Right atrium auricular region (tissue), 2 donors: ENCODE measurements at places on chromosomes 6 and 20. TPM values are rescaled to one million over a fixed set of nuclear protein-coding genes. Genes with fewer than 3 reads are reported as not detected.

- DNase-seq = no peak
- no peak overlapping the region for H3K4me3 ChIP-seq
- no peaks in the 10 kb centered on the region for H3K27me3 ChIP-seq
- H3K27ac ChIP-seq = no peak overlapping the region
Observed at GRCh38 chr20:21113697-21114096, 7.5 kb upstream of the LINC00237 start.

DNA sequence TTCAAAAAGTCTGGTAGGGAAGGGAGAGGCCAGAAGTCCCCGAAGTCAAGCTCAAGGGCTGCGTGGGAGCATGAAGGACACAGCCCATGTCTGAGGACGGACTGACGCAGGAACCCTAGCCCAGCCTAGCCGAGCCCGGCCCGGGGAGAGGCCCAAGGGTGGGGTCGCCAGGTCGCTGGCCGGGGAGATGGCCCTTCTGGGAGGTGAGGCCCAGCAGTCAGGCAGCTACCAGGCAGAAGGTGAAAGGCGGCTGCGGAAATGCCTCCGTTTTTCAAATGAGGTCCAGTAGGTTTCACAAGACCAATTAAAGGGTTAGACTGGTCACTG lies 44.6 kb downstream of the WDR27 start:
- H3K4me1 ChIP-seq = no peaks in the 10 kb centered on the region
- H3K4me3 ChIP-seq = no peak overlapping the region
- DNase-seq = no peak
- H3K27ac ChIP-seq = no peak overlapping the region
- H3K36me3 ChIP-seq = peaks cover 13% of the 10 kb centered on the region

DNA sequence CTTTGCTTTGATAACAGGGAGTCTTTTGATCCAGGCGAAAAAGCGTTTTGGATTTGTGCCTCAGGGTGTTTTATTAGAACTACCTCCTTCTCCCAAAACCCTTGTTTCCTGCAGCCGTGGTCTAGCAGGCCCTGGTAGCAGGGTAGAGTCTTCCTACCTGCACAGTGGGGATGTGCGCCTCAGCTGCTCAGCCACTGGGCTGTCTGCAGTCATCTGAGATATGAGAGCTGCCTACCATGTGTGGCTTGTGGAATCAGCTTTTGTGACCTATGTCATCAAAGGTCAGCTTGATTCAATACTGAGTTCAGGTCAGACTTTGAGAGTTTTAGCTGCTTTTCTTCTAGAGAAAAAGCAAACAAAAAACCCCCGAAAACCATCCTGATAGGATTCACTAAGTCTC lies 279.5 kb downstream of the CLIC5 start:
- H3K36me3 ChIP-seq = no peaks in the 10 kb centered on the region
- no peak for DNase-seq
- no peaks in the 10 kb centered on the region for H3K27me3 ChIP-seq
- H3K4me1 ChIP-seq = no peaks in the 10 kb centered on the region
- no peak overlapping the region for H3K4me3 ChIP-seq
- H3K27ac ChIP-seq = no peak overlapping the region

- no peaks in the 10 kb centered on the region for H3K4me1 ChIP-seq
- H3K4me3 ChIP-seq = no peak overlapping the region
- H3K27ac ChIP-seq = no peak overlapping the region
- H3K36me3 ChIP-seq = peaks cover 5% of the 10 kb centered on the region
Observed at GRCh38 chr6:125046107-125046925, 84.1 kb downstream of the RNF217 start.

GRCh38 chr20:17652411-17652810 lies 29.6 kb downstream of the RRBP1 start:
- H3K36me3 ChIP-seq = peaks cover 4% of the 10 kb centered on the region
- peaks cover 47% of the 10 kb centered on the region for H3K4me1 ChIP-seq
- H3K27me3 ChIP-seq = no peaks in the 10 kb centered on the region
- H3K27ac ChIP-seq = no peak overlapping the region

GRCh38 chr6:110067837-110068591 lies 89.9 kb downstream of the GPR6 start:
- no peaks in the 10 kb centered on the region for H3K27me3 ChIP-seq
- H3K27ac ChIP-seq = no peak overlapping the region
- no peak for DNase-seq
- H3K4me3 ChIP-seq = no peak overlapping the region

- H3K4me3 ChIP-seq = no peak overlapping the region
- DNase-seq = peak; percentile 76
- H3K27me3 ChIP-seq = no peaks in the 10 kb centered on the region
- H3K4me1 ChIP-seq = no peaks in the 10 kb centered on the region
Observed at GRCh38 chr6:52522151-52522626, 54.7 kb downstream of the TRAM2 start.

GRCh38 chr6:49054311-49054710 lies 408.7 kb downstream of the MMUT start:
- H3K4me3 ChIP-seq = no peak overlapping the region
- H3K36me3 ChIP-seq = no peaks in the 10 kb centered on the region
- H3K27me3 ChIP-seq = no peaks in the 10 kb centered on the region
- no peak for DNase-seq
- H3K4me1 ChIP-seq = no peaks in the 10 kb centered on the region

- H3K4me1 ChIP-seq = peaks cover 15% of the 10 kb centered on the region
- no peak overlapping the region for H3K4me3 ChIP-seq
- DNase-seq = peak; percentile 7
- H3K36me3 ChIP-seq = no peaks in the 10 kb centered on the region
- peaks cover 5% of the 10 kb centered on the region for H3K27me3 ChIP-seq
Observed at GRCh38 chr20:36308986-36309385, 2.8 kb downstream of the DLGAP4 start.

GRCh38 chr20:7637184-7637583 lies 303.1 kb downstream of the HAO1 start:
- H3K4me1 ChIP-seq = no peaks in the 10 kb centered on the region
- no peak overlapping the region for H3K27ac ChIP-seq
- no peak for DNase-seq
- no peaks in the 10 kb centered on the region for H3K27me3 ChIP-seq
- H3K4me3 ChIP-seq = no peak overlapping the region
- no peaks in the 10 kb centered on the region for H3K36me3 ChIP-seq

- H3K27ac ChIP-seq = no peak overlapping the region
- H3K4me3 ChIP-seq = no peak overlapping the region
- H3K36me3 ChIP-seq = no peaks in the 10 kb centered on the region
- H3K4me1 ChIP-seq = no peaks in the 10 kb centered on the region
Observed at GRCh38 chr6:129630596-129630995, 79.4 kb downstream of the ARHGAP18 start.

DNA sequence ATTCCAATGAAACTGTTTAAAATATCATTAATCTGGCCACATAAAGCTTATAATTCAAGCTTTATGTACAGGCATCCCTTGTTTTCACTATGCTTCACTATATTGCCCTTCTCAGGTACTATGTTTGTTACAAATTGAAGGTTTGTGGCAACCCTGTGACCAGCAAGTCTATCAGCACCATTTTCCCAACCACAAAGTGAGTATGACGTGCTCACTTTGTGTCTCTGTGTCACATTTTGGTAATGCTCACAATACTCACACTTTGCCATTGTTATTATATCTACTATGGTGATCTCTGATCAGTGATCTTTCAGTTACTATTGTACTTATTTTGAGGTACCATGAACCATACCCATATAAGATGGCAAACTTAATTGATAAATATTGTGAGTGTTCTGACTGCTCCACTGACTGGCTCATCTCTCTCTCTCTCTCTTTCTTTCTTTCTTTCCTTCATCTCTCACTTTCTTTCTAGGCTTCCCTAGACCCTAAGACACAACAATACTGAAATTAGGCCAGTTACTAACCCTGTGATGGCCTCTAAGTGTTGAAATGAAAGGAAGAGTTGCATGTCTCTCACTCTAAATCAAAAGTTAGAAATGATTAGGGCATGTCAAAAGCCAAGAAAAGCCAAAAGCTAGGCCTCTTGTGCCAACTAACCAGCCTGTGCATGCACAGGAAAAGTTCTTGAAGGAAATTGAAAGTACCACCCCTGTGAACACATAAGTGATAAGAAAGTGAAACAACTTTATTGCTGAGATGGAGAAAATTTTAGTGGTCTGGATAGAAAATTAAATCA lies 227.9 kb downstream of the BCAS1 start:
- no peaks in the 10 kb centered on the region for H3K4me1 ChIP-seq
- no peak overlapping the region for H3K27ac ChIP-seq
- H3K27me3 ChIP-seq = no peaks in the 10 kb centered on the region

- no peak overlapping the region for H3K27ac ChIP-seq
- no peaks in the 10 kb centered on the region for H3K27me3 ChIP-seq
- no peaks in the 10 kb centered on the region for H3K36me3 ChIP-seq
- H3K4me1 ChIP-seq = no peaks in the 10 kb centered on the region
- peak; percentile 58 for DNase-seq
Observed at GRCh38 chr6:3881711-3882421, 32.7 kb downstream of the FAM50B start.

GRCh38 chr20:20435453-20435852 lies 67.5 kb downstream of the INSM1 start:
- H3K27me3 ChIP-seq = no peaks in the 10 kb centered on the region
- H3K27ac ChIP-seq = no peak overlapping the region
- no peak for DNase-seq
- no peaks in the 10 kb centered on the region for H3K4me1 ChIP-seq

DNA sequence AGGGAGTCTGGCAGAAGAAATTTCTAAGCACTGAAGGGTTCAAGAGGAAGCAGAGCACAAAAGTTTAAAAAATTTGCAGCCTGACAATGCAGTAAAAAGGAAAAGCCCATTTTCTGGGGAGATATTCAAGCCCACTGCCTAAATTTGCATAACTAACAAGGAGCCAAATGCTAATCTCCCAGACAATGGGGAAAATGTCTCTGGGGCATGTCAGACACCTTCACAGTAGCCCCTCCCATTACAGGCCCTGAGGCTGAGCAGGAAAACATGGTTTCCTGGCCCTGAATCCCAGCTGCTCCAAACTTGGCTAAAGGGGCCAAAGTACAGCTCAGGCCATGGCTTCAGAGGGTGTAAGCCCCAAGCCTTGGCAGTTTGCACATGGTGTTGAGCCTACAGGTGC lies 908.5 kb upstream of the MANEA start:
- no peak for DNase-seq
- H3K27ac ChIP-seq = no peak overlapping the region
- no peaks in the 10 kb centered on the region for H3K4me1 ChIP-seq
- H3K4me3 ChIP-seq = no peak overlapping the region
- H3K27me3 ChIP-seq = no peaks in the 10 kb centered on the region
- H3K36me3 ChIP-seq = no peaks in the 10 kb centered on the region

DNA sequence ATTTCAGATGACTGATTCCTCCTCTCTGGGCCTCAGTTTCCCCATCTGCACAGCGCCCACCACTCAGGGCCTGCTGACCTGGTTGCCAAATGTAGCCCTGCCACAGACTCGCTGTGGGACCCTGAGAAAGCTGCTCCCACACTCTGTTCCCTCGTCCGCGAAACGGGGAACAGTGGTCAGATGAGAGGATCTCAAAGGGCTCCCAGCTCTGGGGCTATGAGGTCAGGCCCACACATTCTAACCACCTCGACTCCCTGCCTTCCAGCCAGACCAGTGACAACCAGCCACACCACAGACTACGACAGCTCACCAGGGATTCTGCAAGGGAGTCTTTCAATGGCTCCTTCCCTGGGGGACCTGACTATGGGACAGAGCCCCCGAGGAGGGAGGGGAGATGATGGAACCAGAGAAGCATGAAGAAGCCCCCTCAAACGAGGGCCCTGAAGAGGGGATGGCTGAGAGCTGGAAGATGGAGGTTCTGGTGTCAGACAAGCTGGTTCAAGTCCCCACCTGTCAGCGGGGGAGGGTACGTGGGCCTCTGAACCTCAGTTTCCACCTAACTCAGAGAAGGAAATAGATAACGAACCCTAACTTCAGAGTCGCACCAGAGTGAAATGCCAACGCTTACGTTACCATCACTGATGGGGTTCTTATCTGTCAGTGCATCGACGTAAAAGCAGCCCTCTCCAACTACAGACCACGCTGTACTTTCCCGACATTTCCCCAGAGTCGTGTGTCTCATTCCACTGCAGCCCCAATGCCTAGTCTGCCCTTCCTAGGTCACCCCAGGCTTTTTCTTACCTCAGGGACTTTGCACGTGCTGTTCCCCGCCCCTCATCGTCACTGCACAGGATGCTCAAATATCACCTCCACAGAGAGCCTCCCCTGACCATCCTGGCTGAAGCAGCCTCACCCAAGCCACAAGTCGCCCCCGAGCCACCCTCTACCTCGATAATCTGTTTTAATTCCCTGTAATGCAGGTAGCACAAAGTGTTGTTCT lies 60.5 kb downstream of the PREX1 start:
- DNase-seq = no peak
- no peak overlapping the region for H3K4me3 ChIP-seq
- no peak overlapping the region for H3K27ac ChIP-seq
- H3K4me1 ChIP-seq = no peaks in the 10 kb centered on the region
- H3K36me3 ChIP-seq = no peaks in the 10 kb centered on the region

- no peak for DNase-seq
- no peaks in the 10 kb centered on the region for H3K27me3 ChIP-seq
- H3K36me3 ChIP-seq = no peaks in the 10 kb centered on the region
- H3K27ac ChIP-seq = no peak overlapping the region
Observed at GRCh38 chr6:124870611-124871459, 91.4 kb upstream of the RNF217 start.

- DNase-seq = no peak
- H3K4me1 ChIP-seq = no peaks in the 10 kb centered on the region
Observed at GRCh38 chr6:137390334-137390733, 103.9 kb downstream of the OLIG3 start.

GRCh38 chr6:16657768-16658167 lies 103.5 kb downstream of the ATXN1 start:
- H3K27me3 ChIP-seq = no peaks in the 10 kb centered on the region
- no peak overlapping the region for H3K4me3 ChIP-seq
- DNase-seq = no peak
- H3K4me1 ChIP-seq = peaks cover 13% of the 10 kb centered on the region
- no peak overlapping the region for H3K27ac ChIP-seq

GRCh38 chr6:155623450-155624178 lies 168.0 kb upstream of the NOX3 start:
- no peaks in the 10 kb centered on the region for H3K4me1 ChIP-seq
- no peak overlapping the region for H3K4me3 ChIP-seq
- DNase-seq = no peak
- no peak overlapping the region for H3K27ac ChIP-seq
- no peaks in the 10 kb centered on the region for H3K36me3 ChIP-seq

DNA sequence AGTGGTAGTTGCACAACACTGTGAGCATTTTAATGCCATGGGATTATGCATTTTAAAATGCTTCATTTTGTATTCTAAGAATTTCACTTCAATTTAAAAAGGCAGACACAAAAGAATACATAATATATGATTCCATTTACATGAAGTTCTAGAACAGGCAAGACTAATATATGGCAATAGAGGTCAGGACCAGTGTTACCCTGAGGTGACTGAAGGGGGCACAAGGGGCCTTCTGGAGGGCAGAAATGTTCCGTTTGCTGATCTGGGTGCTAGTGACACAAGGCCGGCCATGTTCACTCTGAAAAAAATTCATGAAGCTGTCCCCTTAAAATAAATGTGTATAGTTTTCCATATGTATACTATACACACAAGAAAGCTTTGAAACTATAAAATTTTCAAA lies 28.5 kb downstream of the TASP1 start:
- H3K36me3 ChIP-seq = no peaks in the 10 kb centered on the region
- H3K4me1 ChIP-seq = no peaks in the 10 kb centered on the region
- H3K4me3 ChIP-seq = no peak overlapping the region
- no peaks in the 10 kb centered on the region for H3K27me3 ChIP-seq
- no peak for DNase-seq

BTBD3 gene
- 20.8 TPM for total RNA-seq

BMP7 gene
- total RNA-seq = 23.0 TPM

WDR27 gene
- total RNA-seq = 4.7 TPM

EDN1 gene
- total RNA-seq = 9.0 TPM

RUNX2 gene
- 0.55 TPM for total RNA-seq

C6orf52 gene
- not detected for total RNA-seq

PPIL6 gene
- total RNA-seq = 6.9 TPM

SIRPB1 gene
- total RNA-seq = 5.7 TPM
